CD8-positive, alpha-beta memory T cell (primary cell): ENCODE measurements at places on chromosomes 1 and 21.

DNA sequence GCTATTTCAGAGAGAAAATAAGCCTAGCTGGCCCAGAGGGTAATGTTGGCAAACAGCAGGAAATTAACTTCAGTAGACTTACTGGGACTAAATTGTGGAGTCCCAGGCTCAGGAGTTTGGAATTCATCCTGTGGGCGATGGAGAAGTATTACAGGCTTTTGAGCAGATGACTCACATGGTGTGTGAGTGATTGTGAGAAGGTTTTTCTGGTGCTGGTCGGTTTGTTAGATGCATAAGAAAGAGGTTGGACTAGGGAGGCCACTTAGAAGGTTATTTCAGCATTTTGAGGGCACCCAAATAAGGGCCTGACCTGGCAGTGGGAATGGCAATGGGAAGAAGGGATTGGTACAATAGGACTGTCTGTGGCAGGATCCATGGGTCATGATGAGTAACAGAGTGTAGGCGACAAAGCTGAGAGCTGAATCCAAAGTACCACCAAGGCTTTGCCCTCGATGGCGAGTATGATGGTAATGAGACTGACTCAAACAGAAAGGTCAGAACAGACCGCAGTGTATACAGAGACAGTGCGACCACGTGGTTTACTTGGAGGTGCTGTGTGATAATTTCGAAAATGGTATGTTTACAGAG lies 69.2 kb upstream of the KIF26B start:
- no peaks in the 10 kb centered on the region for H3K4me1 ChIP-seq
- H3K4me3 ChIP-seq, result no peak overlapping the region
- H3K27me3 ChIP-seq, result no peaks in the 10 kb centered on the region
- H3K27ac ChIP-seq, result no peak overlapping the region
- H3K36me3 ChIP-seq, result no peaks in the 10 kb centered on the region
- no peak for DNase-seq

DNA sequence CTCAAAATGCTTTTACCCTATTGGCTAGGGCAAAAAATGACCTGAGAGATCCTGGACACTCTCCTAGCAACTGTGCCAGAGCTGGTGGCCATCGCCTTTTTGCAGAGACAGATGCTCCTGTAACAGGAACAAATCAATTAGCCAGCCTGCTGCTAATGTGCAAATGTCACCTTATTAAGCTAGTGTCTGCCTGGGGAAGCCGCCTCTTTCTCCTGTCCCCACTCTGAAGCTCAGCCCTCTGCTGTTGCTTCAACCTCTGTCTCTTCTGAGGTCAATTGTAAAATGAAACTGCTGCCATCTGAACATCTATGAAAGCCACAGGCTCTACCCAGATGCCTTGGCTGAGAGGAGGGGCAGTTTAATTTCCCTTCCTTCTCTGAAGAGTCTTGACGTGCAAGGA lies 85.5 kb upstream of the CACNA1E start:
- no peak overlapping the region for H3K27ac ChIP-seq
- no peaks in the 10 kb centered on the region for H3K27me3 ChIP-seq
- peak overlapping the region; percentile 38 for H3K4me3 ChIP-seq
- H3K36me3 ChIP-seq, result no peaks in the 10 kb centered on the region
- peaks cover 76% of the 10 kb centered on the region for H3K4me1 ChIP-seq
- peak; percentile 34 for DNase-seq

DNA sequence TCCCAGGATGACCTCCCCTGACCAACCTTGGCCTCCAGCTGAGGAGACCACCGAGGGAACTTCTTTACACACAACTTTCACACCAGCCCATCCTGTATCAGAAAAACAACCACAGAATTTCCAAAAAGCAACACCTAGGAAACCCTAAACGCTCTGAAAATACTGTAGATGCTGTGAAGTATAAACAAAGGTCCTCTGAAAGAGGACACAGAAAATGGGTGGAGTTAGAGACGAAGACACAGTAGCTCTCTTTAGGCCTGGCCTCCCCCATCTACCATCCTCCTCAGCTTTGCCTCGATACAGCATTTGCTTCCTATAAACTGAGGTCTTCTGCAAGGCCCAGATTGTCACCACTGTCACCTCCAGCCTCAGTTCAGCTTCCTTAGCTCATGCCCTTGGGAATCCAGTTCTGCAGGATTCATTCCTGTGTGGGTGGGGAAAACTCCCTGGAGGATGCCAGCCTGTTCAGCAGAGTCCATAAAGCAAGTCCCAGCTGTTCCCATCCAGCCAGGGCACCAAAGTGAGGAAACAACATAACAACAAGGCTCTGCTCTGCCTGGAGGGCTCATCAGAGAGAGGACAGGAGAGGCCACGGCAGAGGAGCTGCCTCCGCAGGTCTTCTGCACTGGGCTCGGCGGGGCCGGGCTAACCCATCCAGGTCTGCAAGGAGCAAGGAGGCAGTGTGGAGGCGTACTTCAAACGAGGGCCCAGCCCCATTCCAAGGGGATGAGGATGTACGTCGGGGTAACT lies 15.0 kb downstream of the PIK3C2B start:
- H3K4me3 ChIP-seq, result no peak overlapping the region
- DNase-seq, result no peak
- H3K27ac ChIP-seq, result no peak overlapping the region

DNA sequence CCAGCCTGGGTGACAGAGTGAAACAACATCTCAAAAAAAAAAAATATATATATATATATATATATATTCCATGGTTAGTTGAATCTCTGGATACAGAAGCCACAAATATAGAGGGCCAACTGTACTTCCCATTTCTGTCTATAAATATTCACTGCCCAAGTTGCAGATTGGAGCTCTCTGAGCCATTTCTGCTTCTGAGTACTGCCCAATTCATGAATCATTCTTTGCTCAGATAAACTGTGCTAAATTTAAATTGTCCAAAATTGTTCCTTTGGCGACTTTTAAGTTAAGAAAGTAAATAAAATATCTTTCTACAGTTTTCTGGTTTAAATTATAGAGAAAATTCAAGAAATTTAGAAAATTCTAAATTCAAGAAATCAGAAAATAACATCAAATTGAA lies 23.2 kb upstream of the C1orf146 start:
- H3K4me1 ChIP-seq, result no peaks in the 10 kb centered on the region
- H3K27ac ChIP-seq, result no peak overlapping the region
- no peak overlapping the region for H3K4me3 ChIP-seq
- no peaks in the 10 kb centered on the region for H3K36me3 ChIP-seq
- H3K27me3 ChIP-seq, result no peaks in the 10 kb centered on the region

DNA sequence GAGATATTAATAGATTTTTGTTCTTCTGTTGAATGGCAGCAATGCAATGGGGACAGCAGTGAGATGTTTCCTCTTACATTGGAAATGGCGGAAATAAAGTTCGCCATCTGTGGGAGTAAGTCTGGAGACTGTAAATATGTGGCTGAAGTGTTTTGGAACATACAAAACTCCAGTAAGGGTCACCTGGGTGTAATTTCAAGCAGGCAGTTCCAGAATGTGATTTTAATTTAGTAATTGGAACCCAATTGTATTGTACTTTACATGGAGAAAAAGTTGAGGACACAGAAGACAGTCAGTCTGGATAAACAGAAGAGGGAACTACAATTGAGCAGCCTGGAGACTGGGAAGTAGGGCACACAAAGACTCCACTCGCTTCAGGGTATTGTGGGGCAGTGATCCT lies 108.6 kb downstream of the NTMT2 start:
- no peak for DNase-seq
- H3K4me1 ChIP-seq, result no peaks in the 10 kb centered on the region
- no peak overlapping the region for H3K27ac ChIP-seq
- no peaks in the 10 kb centered on the region for H3K36me3 ChIP-seq
- H3K4me3 ChIP-seq, result no peak overlapping the region
